BE2C (cell line): ENCODE measurements at places on chromosomes 12 and 14.
A peak's percentile ranks its signal among the peaks of the same experiment; 100 is the strongest.

DNA sequence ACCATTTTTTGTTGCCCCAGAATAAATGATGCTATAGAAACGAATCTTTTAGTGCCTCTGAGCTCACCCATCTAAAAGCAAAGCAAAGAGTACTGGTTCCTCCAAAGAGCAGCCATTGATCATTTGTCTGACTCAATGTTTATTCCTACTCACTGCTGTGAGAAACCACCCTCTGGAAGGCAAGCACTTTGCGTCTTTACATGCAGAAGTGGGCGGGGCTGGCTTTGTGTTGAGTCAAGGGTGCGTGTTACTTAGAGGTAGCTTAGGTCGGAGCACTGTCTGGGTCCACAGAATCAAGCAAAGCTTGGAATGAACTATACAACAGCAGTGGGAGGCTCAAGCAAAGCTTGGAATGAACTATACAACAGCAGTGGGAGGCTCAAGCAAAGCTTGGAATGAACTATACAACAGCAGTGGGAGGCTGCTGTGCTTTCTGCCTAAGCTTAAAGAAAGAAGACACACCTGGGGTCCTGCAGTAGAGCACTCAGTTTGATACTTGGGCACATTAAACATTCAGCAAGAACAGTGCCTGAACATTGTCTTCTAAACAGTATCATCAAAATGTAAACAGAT is 77.2 kb upstream of the PRICKLE1 start:
- no peak for DNase-seq

DNA sequence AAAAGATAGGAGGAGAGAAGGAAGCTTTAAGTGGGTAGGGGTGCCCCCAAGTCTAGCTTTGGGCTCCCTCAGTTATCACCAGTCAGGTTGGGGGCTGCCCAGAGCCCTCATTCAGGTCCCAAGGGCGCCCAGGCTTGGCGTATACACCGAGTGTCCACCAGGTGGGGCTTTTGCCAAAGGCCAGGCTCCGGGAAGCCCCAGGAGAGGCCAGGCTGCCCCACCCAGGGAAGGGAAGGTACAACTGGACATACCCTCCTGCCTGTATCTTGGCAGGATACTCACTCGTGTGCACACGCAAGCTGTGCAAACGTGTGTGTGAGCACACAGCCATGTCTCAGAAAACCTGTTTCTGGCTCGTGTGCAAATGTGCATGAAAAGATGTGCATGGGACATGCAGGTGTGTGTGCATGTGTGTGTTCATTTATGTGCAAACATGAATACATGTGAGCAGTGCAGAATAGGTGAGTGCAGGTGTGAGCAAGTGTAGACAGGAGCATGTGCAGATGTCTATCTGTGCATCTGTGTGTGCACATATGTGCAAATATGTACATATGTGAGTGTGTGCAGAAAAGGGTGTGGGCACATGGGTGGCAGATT is 103.9 kb upstream of the MYL2 start:
- peak; percentile 77 for DNase-seq

GRCh38 chr14:96660123-96660522 is 137.1 kb upstream of the VRK1 start:
- DNase-seq: no peak

- no peak for DNase-seq
Observed at GRCh38 chr12:94839347-94839746, 164.2 kb downstream of the NDUFA12 start.

DNA sequence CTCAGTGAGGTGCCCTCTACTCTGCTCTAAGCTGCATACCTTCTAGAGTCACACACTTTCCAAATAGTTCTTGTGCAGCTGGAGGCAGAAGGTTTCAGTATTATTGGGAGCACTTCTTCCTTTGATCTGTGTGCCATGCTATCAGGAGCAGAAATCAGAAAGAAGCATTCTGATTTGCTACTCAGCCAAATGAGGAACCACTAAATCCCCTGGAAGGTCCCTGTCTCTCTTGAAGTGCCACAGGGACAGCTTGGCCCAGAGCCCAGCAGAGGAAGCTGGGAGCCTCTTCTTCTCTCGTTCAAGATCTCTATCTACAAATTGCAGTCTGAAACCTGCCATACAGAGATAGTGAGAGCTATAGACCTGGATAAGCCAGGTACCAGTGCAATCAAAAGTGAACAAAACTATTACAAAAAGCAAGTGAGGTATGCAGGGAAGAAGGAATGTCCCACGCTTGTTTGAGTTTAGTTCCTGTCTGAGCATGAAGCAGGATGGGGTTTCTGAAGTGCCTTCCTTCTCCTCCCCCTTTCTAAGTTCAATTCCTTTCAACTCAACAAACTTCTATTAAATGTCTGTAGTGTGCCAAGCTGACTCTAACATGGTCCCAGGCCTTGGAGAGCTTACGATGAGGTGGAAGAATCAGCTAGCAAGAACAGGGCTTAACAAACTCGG is 100.9 kb upstream of the PARP11 start:
- no peak for DNase-seq

- DNase-seq: no peak
Observed at GRCh38 chr14:49489341-49489740, 96.8 kb downstream of the RPS29 start.

- peak; percentile 75 for DNase-seq
Observed at GRCh38 chr14:76876076-76876475, 49.9 kb downstream of the LRRC74A start.

- DNase-seq: peak; percentile 21
Observed at GRCh38 chr12:96070670-96071279, 35.4 kb upstream of the LTA4H start.

GRCh38 chr12:108214486-108214885 is 85.4 kb downstream of the WSCD2 start:
- DNase-seq: no peak

DNA sequence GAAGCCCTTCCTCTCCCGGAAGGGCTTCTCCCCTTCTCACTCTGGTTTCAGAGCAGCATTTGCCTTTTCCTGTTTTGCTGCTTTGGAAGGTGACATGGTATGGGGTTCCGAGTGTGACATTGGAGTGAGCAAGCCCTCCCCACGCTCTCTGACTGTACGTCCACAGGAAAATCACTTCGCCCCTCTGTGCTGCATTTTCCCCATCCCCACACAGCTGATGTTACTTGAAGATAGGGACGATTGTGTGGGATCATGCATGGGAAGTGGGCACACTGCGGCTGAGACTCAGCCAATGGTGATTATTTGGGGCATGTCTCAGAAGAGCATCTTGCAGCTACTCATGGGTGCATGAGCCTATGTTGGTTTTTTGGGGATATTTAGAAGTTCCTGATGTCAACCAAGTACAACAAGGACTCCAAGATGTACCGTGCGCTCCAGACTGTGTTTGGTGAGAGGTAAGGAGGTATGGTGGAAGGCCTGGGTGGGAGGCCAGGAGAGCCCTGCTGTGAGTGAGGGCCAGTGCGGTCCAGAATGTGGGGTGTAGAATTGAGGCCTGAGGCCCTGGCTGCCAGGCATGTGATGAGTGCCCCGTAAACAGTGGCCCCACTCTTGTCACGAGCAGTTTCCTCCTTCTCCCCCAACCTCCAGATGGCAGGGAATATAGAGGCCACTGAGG is 15.1 kb downstream of the CYP46A1 start:
- DNase-seq: no peak

GRCh38 chr12:105487963-105488362 is 157.5 kb downstream of the C12orf75 start:
- no peak for DNase-seq

- no peak for DNase-seq
Observed at GRCh38 chr14:72812292-72812851, 81.5 kb downstream of the DPF3 start.

GRCh38 chr12:34294671-34295365 is 272.5 kb downstream of the ALG10 start:
- peak; percentile 1 for DNase-seq

DNA sequence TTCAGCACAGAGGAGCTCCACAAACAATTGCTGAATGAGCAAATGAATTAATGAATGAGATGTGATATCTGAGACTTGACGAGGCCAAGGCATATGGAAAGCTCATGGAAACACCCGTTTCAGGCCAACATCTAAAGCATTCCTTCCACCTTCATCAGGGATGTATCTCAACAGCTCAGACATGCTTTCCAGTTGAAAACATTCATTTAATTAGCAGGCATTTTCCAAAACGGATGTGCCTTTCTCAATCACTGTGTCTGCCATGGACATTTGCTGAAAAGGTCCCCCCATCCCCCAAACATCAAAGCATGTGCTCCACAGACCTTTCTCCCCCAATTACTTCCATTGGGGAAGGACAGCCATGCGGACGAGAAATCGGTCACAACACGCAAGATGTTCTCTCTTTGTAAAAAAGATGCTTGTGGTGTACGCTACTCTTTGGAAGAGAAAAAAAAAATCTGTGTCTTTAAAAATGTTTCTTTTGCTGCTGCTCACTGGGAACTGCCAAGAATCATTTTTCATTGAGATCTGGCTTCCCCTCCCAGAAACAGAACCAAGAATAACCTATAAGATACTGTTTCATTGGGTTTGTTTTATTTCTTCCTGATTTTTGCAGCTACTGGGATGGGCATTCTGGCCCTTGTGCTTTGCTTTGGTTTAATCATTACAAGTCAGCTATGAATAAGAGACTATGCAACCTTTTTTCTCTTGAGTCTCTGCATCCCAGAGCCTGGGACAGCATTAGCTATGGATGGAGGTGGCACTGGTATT is 528.2 kb downstream of the MED13L start:
- DNase-seq: no peak

- no peak for DNase-seq
Observed at GRCh38 chr14:72704502-72704901, 189.4 kb downstream of the DPF3 start.

GRCh38 chr12:6225630-6226001 is 25.4 kb downstream of the CD9 start:
- DNase-seq: no peak

GRCh38 chr12:121628536-121628935 is 2.2 kb downstream of the ORAI1 start:
- no peak for DNase-seq

DNA sequence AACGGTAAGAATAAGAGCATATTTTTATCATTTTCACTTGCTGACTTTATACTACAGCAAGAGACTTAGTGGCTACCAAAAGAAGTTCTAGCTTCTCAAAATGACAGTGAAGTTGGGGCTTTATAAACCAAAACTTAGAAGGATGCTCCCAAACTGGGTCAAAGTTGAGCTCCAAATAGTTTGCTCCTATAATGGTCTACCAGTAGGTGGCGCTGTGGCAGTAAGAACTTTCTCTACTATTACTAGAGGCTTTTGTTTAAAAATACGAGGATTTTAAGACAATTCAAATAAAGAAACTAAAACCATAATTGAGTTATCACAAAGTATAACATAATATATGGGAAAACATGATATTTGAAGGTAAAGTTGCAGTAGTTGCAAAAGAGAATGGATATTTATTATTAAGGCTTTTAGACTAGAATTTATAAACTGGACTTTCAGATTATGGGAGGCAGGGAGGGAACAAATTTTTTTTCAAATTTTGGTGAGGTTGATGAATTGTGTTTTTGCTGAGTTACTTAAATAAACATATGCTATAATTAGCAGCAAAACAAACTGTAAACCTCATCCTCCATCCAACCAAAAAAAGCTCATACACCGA is 75.0 kb downstream of the TGFB3 start:
- DNase-seq: peak; percentile 78

DNA sequence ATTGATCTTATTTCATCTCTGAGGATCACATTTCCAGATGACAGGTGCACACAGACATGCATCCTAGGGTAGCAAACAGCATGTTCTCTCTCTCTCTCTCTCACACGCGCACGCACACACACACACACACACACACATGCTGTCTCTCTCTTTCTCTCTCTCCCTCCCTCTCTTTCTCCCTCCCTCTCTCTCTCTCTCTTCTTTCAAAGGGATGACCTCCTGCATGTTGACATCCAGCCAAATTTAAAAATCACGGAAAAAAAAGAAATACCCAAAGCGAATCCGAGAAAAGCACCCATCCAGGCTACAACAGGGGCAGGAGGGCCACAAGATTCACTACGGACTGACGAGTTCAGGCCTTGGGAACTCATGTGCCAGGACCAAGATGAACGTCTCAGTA is 2.3 kb downstream of the KSR2 start:
- DNase-seq: no peak

GRCh38 chr12:112932485-112933128 is 5.7 kb upstream of the OAS3 start:
- no peak for DNase-seq

- DNase-seq: peak; percentile 40
Observed at GRCh38 chr14:99966037-99966835, 99.0 kb upstream of the EVL start.

DNA sequence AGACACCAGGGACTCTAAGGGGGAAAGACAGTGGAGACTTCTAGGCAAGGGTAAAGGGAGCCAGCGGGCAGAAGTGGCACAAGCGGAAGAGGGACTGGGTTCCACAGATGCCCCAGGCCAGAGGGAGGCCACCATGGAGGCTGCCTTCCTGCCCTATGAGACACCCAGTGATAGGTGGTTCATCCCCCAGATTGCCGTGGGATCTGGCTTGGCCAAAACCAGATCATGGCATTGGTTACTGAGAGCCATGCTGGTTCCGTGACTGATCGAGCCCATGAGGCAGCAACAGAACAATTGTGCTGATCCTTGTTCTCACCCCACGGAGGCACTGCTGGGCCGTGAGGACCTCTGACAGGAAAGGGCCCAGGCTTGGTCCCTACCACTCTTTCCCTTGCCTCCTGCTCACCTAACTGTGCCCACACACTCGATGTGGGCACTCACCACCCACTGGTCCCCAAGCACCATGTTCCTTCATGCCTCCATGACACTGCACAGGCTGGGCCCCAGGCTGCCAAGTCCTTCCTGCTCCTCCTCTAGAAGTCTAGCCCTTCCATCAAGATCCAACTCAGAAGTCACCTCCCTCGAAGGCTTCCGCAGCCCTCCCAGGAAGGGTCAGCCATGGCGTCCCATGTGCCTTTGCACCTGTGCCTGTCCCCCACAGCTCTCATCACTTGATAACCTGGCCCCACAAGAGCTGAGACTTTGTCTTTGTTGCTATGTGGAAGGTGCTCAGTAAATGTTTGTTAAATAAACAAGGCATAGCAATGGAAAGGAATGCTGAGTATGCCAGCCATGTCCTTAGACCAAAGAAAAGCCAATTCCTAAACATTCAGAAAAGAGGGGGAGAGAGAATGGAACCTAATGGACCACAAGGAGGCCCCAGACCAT is 7.3 kb downstream of the KRT79 start:
- no peak for DNase-seq
